ENCODE measurements at places on chromosomes 11 and 22.
A peak's percentile ranks its signal among the peaks of the same experiment; 100 is the strongest.

- no peak for DNase-seq
These were observed 12.9 kb downstream of the PCSK7 start for GRCh38 chr11:117219001-117219400.

DNA sequence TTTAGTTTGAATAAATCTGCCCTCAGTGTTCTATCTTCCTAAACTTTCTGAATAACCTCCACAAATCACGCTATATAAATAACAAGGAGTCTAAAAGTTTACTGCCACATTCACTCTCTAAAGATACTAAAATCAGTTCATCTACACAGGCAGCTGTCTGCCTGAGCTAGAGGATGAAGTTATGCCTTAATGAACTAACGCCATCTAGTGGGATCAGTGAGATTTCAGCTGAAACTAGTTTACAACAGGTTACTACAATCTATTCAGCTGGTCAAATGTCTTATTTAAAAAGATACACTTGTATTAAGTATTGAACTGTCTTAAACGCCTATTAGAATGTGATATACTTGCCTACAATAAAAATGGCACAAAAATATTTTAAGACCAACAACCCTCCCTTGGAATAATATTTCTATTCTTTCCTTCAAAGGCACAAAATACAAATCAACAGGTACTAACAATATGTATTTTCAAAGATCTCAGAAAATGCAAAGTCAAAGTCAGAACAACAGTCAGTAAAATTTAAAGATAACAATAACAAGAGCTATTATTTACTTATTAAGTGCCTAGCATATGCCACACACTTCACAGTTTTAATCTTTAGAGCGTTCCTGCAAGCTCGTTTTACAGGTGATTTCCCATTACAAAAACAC lies 84.1 kb downstream of the LARGE2 start:
- DNase-seq, result peak; percentile 82

DNA sequence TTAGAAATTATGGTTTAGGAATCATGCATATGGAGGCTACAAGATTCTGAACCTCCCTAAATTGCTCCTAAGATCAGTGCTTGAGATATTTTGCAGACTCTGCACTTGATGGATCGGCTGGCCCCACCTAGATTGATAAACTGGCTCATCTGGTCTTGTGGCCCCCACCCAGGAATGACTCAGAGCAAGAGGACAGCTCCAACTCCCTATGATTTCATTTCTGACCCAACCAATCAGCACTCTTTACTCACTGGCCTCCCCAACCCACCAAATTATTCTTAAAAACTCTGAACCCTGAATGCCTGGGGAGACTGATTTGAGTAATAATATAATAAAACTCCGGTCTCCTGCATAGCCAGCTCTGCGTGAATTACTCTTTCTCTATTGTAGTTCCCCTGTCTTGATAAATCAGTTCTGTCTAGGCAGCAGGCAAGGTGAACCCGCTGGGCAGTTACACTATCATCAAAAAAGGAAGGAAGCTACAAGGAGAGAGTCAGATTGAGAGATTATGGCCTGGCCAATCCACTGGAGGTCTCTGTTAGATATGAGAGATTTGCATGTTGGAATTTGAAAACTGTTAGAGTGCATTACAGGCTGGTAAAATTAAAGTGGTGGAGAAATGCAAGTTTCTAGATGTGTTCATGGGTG lies 245.8 kb downstream of the CSNK2A3 start:
- DNase-seq, result no peak

DNA sequence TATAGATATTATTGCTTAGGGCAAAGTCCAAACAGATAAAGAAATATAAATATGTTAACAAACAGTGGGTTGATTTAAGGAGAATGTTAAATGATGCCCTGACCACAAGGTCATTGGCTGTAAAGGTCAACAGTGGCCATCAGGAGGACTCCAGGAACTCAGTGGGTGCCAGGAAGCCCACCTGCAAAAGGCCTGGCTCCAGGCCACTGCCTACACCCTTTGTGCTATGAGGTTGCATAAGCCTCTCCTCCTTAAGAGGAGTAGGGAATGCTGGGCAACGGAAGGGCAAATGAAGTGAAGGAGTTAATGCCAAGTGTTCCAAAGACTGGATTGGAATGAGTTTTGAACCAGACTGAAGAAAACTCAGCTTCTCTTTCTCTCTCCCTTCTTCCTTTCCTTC lies 73.3 kb upstream of the ALX4 start:
- DNase-seq, result no peak

DNA sequence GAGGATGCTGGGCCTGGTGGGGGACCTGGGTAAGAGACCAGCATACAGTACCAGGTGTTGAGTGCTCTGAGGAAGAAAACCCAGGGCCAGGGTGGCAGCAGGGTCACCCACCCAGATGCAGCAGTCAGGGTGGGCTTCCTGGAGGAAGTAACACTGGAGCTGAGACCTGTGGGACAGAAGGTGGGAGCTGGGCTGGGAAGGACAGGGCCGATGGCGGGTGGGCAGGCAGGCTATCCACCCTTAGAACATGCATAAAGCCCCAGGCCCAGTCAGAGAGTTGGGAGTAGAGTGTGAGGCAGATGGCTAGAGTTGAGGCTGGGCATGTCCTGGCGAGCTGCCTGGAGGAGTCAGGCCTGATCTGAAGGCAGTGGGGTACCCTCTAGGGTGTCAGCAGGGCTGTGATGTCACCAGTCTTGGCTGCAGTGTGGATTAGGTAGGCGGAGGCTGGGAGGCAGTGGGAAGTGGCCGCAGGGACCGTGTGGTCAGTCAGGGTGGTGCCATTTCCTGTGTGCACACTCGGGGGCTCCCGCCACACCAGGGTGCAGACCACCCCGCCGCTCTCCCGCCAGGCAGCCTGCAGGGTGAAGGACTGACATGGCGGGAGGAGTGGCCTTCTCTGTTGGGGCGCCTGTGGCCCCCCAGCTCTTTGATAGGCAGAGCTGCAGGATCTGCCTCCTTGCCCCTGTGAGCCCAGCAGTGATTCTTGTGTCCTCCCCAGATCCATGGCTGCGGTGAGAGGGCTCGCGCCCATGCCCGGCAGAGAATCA lies 35.3 kb downstream of the IGHMBP2 start:
- DNase-seq, result no peak

- no peak for DNase-seq
These were observed 37.5 kb downstream of the ARFGAP3 start for GRCh38 chr22:42819412-42820044.

DNA sequence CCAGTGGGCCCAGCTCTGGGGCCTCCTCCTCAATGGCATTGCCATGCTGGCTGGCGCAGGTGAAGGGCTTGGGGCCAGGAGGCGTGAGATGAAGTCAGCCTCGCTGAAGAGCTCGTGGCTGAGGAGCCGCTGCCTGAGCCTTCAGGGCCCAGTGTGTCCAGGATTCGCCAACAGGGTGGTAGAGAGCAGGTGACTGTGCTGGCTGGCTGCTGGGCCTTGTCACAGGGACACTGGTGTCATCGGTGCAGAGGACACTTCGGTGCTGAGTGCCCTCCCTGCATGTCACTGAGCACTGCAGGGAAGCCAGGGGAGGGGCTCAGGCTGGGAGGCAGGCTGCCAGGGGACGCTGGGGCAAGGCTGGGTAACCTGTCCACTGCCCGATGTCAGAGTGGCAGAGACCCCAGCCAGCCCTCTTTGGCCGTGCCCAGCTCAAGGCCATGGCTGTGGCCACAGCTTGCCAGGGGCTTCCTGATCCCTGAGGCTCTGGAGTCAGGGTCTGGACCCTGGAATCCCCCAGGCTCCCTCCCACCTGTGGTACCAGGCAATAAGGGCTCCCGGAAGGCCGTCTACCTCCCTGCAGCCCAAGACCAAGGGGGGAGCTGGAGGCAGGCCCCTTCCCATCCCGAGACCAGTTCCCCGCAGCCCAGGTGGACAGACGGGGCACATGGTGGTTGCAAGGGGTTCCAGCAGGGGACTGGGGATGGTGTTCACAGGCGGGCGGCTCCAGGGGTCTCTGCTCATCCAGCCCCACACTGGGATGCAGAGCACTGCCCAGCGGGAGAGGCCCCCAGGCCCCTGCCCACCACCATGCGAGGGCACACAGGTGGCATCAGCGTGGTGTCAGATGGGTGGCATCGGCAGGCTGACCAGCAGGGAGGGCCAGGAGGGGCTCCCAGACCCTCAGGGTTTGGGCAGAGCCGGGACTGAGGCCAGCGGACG lies 63.9 kb downstream of the ARFGAP3 start:
- DNase-seq, result no peak

Measured in common myeloid progenitor, CD34-positive (primary cell).